GM13977 (cell line): ENCODE measurements at places on chromosomes 3 and 15.

GRCh38 chr3:179812096-179812382 lies 159.2 kb downstream of the USP13 start:
- DNase-seq, result no peak

DNA sequence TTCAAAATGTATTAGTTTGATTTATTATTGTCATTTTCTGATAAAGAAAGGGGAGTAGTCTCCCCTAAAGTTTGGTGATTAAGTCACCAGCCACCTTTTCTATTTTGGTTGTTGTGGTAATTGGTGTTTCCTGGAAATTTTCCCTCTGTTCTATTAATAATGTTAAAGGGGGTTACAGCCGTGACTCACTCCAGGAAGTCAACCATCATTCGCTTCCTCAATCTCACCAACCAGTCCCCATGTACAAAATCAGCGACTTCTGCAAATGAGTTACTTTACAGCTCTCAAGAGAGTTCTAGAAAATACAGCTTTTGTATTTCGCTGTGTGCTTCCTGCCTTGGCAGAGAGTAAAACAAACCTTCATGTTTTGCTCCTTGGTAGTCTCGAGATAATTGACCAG lies 285.1 kb downstream of the LPP start:
- DNase-seq, result peak; percentile 27

DNA sequence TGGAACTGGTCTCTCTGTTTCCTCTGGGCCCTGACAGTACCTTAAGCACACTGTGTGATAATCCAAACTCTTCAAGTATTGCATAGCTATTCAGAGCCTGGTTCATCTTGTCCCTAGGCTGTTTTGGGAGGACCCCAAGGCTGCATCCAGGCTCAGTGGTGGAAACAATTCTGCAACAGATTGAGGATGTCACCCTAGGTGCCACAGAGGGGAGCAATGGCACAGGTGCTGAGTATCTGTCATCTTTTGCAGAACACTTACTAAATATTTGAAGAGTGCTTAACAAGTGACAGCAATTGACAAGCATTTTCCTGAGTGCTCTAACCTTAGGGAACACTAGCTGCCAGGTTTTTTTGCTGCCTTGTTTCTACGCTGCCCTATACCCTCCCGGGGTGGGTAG lies 27.8 kb downstream of the STARD5 start:
- DNase-seq, result no peak

GRCh38 chr3:178084938-178085816 lies 451.1 kb upstream of the KCNMB2 start:
- no peak for DNase-seq

DNA sequence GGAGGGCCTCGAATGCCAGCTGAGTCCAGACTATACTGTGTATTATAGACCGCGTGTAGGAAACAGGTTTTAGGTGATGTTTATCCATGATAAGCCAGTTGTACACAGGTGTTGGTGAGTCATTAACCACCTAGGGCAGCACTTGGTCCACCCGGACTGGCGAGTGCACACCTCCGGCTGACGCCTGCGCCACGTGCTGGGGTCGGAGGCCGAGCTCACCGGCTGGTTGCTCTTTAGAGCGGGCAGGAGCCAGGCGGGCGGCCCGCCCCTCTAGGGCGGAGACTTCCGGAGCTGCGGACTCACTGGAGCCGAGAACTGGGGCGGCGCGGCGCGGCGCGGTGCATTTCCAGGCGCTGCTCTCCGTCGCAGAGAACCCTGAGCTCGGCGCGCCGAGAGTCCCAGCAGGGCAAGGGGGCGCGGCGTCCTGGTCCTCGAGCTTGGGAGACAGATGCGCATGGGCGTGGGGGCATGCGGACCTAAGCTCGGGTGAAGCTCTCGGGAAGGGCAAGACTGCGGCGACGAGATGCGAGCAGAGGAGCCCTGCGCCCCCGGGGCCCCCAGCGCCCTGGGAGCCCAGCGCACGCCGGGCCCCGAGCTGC lies at the start of gene ESYT3:
ESYT3 (plus strand) TSS at position 341 of the 599 bp plus-strand sequence; CDS start at position 524, 183 bp downstream.
- peak; percentile 57 for DNase-seq

- DNase-seq, result no peak
Measured at GRCh38 chr3:23484386-23484785, 281.3 kb downstream of the UBE2E2 start.

- no peak for DNase-seq
Measured at GRCh38 chr3:111128884-111129283, 57.3 kb downstream of the NECTIN3 start.

GRCh38 chr3:55516392-55517030 lies 29.4 kb upstream of the WNT5A start:
- DNase-seq, result no peak

- no peak for DNase-seq
Measured at GRCh38 chr3:57770009-57770827, 14.1 kb downstream of the SLMAP start.

DNA sequence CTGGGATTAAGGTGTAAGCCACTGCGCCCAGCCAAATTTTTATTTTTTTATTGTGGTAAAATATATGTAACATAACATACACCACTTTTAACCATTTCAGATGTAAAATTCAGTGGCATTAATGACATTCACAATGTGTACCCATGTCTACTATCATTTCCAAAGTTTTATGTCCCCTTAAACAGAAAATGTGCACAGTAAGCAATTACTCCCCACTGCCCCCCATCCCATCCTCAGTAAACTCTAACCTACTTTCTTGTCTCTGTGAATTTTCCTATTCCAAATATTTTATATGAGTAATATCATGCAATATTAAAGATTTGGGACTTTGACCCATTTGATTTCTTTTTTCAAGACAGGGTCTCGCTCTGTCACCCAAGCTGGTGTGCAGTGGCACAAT lies 14.6 kb upstream of the PRRT3 start:
- no peak for DNase-seq

- DNase-seq, result no peak
Measured at GRCh38 chr3:179676081-179676480, 23.2 kb downstream of the USP13 start.

GRCh38 chr15:41855261-41855961 lies 16.8 kb downstream of the PLA2G4B start:
- DNase-seq, result no peak

GRCh38 chr3:184231671-184232070 lies 2.3 kb downstream of the VWA5B2 start:
- peak; percentile 10 for DNase-seq

GRCh38 chr3:88032245-88032644 lies 26.6 kb downstream of the CGGBP1 start:
- no peak for DNase-seq

DNA sequence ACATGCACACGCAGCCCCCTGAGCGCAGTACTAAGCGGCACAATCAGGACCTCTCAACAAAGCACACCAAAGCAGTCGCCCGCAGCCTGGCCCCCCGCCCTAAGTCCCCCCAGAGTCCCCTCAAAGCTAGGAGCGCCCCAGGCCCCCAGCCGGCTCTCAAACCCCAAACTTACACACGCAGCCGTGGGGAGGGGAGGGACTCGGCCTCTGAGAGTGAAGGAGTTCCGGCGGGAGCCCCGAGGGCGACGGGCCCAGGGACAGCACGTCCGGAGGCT lies 5.5 kb downstream of the GATA2 start:
- DNase-seq, result no peak

GRCh38 chr15:84961114-84961452 lies 20.6 kb upstream of the PDE8A start:
- no peak for DNase-seq

DNA sequence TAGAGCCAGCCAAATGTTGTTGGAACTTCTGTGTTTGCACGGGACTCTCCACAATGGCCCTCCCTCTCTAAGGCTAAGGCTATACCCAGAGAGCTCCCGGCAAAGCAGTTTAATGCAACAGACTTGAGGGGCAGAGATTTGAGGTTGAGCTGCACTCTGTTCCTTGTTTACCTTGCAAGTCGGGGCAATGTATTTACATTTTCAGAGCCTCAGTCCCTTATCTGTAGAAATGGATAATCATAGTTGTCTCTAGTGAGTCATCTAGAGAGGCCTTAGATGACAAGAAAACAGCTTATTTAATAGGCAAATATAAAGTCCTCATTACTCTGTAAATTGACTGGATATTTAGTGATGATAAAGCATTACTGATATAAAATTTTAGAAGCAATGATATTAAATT lies 917.7 kb downstream of the MCTP2 start:
- DNase-seq, result no peak

DNA sequence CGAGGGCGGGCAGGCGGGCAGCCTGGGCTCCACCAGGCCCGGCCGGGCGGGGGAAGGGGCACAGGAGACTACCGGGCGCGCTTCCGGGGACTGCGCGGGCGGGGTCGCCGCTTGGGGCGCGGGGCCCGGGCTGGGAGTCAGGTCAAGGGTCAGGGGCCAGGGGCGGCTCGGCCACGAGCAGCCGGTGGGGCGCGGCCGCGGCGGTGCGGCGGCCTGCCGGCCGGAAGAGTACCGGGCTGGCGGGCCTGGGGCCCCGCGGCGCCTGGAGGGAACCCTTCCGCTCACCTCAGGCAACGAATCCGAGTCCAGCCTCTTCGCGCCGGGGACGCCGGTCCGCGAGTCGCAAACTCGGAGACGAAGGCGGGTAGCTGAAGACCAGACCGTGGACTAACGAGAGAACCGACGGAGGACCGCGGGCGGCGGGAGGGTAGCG lies 225 bp downstream of the RHOA start:
- DNase-seq, result no peak

GRCh38 chr15:80157215-80157614 lies 4.4 kb downstream of the FAH start:
- no peak for DNase-seq

- no peak for DNase-seq
Measured at GRCh38 chr3:178181784-178182183, 354.5 kb upstream of the KCNMB2 start.

DNA sequence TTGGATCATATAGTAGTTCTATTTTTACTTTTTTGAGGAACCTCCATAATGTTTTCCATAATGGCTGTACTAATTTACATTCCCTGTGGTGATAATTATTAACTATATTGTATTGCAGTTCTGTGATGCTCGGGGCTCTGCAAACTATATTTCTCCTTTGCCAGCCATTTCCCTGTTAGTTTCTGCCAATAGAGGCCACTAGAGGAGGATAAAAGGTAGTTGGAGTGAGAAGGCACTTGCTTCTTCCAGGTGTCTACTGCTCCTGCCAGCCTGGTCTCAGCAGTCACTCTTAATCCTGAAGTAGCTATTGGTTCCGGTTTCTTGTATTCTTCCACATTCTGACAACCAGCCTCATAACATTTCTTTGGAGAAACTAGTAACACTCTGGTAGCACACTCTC lies 233.9 kb upstream of the GBE1 start:
- DNase-seq, result no peak

- DNase-seq, result no peak
Measured at GRCh38 chr3:32856355-32856889, 38.6 kb downstream of the TRIM71 start.

DNA sequence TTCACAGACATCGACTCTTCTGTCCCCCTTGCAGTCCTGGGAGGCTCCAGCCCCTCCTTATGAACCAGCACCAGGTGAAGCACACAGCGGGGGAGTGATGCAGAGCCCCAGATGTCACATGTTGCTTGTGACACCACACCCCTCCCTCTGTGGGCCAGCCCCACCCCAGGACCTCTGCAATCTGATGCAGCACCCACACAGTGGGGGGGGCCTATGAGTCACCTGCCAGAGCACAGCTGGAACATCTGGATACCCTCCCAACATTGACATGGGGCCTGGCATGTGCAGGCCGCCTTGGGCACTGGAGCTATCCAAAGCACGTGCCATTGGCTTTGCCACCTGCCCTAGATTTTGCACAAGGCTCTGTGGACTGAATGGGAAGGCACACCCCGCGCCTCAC lies 70.5 kb downstream of the FEM1B start:
- DNase-seq, result no peak

GRCh38 chr3:126147932-126148683 lies 32.3 kb downstream of the ALDH1L1 start:
- no peak for DNase-seq

GRCh38 chr3:34934660-34935059 lies 704.7 kb upstream of the ARPP21 start:
- DNase-seq, result no peak

DNA sequence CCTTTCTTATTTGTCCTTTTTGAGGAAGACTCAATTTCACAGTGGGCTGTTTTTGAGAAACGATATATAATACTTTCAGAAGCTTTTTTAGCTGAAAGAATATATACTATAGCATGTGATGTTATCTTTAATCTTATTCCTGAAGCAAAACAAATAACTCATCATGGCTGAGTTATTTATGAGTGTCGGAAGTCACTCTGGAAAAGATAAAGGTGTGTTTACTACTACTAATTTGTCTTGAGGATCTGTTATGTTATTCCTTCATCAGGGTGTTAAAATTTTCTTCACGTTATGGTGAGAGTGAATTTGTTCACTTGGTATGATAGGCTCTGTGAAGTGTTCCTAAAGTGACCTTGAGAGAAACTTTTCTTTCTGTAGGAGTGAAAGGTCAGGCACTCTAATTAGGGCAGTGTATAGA lies 4.7 kb downstream of the TCF12 start:
- no peak for DNase-seq

DNA sequence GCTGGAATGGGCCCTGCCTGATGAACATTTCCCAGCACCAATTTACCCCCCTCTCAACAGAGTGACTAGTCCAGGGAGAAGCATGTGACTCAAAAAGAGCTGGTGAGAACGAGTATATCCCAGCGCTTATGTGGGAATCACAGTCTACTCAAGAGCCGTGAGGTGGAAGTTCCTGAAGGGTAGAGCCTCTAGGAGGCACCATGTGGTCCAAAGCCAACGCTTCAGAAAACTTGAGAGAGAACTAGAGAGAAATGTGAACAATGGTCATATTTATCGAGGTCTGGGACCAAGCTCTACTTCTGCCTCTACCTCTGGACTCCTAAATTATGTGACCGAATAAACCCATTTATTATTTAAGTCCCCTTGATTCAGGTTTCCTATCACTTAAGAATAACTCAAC lies 111.0 kb upstream of the RAP2B start:
- DNase-seq, result no peak

GRCh38 chr3:97872525-97873042 lies 50.8 kb downstream of the CRYBG3 start:
- no peak for DNase-seq

DNA sequence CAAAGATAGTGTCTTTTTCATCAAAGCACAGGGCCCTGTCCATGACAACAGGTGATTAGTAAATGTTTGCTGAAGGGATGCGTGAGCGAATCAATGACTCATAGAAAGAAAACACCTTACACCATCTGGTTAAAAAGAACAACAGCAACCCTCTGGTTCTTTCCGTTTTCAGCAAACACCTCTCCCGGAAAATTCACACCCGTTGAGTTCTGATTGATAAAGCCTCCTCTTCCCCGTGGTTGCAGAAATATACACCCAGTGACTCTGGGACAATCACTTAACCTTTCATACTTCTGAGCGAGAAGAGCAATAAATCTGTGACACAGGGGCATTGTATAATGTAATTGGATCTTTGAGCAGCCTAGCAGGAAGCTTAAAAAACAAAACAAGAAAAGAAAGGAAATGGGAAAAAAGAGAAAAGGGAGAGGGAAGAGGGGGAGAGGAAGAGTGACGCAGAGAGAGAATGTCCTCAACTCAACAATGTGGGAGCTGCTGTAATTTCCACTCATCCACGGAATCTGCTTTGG lies 37.6 kb downstream of the ADAMTS9 start:
- DNase-seq, result no peak

- no peak for DNase-seq
Measured at GRCh38 chr15:66570327-66570726, 4.5 kb upstream of the LCTL start.
